ENCODE measurements at places on chromosomes 3 and 15.

- DNase-seq = no peak
Observed at GRCh38 chr3:71310359-71310979, 273.1 kb downstream of the FOXP1 start.

GRCh38 chr3:111539351-111540331 is 2.4 kb upstream of the CD96 start:
- peak; percentile 62 for DNase-seq

DNA sequence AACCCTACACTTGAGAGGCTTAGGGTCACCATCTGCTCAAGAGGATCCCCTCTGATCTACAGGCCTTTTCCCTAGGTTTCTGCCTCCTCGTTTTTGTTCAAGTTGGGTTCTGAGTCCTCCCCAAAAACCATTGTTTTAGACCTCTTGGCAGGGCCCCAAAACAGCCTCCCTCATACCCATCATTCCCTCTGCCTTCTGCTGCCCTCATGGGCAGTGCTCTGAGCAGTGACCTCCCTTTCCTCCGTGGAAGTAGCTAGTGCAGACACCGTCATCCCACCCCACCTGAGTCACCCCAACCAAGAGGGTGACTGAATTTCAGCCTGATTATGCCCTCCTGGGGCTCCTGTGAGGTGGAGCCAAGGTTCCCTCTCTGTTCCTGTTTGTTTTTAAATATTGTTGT is 92.0 kb downstream of the RBPMS2 start:
- no peak for DNase-seq

DNA sequence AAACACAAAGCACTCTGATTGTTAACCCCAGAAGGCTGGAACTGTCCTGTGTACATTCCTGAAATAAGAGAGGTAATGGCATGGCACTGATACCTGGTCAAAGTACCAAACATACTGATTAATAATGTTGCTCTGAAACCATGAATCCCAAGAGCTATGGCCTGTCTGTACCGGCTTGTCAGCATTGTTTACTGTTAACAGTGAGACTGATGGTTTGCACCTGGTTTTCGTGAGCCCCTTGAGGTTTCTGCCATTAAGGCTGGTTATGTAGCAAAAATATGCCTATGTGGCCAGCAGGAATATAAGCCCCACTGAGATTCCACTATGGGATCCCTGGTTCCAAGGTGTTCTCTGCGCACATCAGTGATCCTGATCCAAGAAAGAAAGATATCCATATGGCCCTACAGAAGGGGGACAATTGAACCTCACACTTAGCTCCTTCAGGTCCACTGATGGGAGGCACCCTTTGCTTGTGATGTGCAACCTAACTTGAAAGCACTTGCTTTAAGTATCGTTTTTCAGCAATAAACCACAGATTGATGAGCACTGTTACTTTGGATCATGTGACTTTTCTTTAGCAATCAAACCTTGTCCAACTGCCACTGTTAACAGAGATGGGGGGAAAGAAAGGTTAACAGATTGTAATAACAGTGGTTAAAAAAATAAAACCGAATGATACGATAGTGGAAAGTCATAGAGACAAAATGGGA is 65.2 kb downstream of the TBL1XR1 start:
- peak; percentile 99 for DNase-seq

DNA sequence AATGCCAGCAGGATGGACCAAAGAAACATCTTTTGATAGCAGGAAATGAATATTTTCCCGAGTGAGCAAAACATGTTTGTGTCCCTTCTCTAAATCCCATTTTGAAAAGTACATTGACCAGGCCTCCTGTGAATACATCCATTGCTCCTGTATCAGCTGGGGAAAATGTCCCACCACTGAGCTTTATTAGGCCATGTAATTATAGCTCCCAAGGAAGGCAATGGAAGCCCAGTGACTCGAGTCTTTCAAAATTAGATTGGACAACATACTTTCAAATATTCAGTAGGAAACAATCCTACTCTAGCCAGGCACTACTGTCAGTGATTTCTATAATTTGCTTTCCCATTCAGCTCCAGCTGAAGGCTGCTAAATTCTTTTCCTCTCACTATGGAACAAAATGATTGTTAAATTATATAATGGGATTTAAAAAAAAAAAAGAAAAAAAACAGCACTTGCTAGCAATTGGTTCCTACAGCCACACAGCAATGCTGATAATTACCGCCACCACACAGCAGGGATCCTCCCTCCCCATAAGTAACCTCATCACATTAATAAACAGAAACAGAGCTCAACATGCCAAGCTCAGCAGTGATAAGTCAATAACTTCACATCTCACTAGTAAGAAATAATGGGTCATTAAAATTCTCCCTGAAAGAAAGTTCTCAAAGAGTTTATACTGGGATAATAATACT is 172.4 kb upstream of the SLC2A2 start:
- peak; percentile 36 for DNase-seq

GRCh38 chr3:99114565-99115291 is 213.2 kb upstream of the DCBLD2 start:
- DNase-seq = no peak

GRCh38 chr3:17664923-17665322 is 77.5 kb downstream of the TBC1D5 start:
- DNase-seq = no peak

- DNase-seq = no peak
Observed at GRCh38 chr3:13245615-13245978, 172.4 kb upstream of the IQSEC1 start.

GRCh38 chr3:197942956-197943556 is 6.9 kb upstream of the RPL35A start:
- peak; percentile 52 for DNase-seq

DNA sequence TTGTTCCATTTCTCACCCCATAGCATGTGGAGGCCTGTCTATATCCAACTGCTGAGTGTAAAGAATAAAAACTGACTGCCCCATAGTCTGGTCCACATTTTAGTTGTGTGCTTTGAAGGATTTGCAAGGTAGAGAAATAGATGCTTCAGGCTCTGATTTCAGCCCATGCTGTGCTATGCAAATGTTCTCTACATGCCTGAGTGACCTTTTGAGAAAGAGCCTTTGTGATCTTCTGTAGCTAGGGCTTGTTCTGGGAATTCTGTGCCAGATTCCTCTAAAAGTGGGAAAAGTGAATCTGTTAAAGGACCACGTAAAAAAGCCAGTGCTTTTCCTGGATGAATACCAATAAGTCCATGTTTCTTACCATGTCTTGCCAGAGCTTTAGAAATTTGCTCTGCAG is 5.2 kb downstream of the KCTD6 start:
- DNase-seq = peak; percentile 50

DNA sequence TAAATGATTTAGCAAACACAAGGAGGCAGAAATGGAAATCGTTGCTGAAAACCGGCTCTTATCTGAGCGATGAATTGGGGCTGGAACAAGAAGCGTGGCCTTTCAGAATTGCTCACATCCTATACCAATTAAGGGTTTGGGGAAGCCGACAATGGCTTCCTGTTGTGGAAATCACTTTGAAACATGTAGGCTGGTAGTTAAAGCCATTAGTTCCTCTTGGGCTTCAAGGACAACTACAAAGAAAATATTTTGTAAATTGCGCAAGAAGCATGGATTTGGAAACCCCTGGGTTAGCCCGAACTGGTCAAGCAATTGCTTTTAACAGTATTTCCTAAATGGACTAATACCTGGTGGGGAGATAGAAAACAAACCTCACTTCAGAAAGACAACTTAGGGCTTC is 182.4 kb downstream of the ADAMTS9 start:
- DNase-seq = no peak

- no peak for DNase-seq
Observed at GRCh38 chr3:162764808-162765071, 1268.1 kb downstream of the OTOL1 start.

DNA sequence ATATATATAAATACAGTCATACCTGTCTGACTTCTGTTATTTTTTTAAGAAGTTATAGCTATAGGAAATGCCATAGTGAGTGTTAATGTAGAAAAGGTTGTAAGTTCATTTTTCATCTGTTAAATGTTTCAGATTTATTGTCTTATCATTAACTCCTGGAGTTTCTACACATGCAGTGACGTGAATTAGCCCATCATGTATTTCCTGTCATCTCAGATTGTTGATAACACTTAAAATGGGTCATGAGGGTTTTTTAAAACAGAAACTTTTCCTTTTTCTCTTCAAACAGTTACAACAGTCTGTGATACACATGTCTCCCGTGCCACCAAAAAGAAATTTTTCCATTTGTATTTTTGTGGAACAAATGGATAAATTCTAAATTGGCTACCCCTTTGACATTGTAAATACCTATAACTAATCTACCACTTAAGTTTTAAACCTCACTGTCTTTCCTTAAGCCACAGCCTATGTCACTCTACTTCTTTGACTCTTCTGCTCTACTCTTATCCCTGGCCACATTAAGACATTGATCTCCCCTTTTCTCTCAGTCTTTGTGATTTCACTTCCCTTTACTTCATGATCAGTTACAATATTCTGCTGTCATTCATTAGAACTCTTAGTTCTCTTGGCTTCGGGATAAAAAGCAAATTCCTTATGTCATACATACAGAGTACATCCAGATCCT is 89.1 kb downstream of the NEO1 start:
- no peak for DNase-seq

GRCh38 chr3:197306374-197307086 is 8.1 kb upstream of the DLG1 start:
- no peak for DNase-seq

DNA sequence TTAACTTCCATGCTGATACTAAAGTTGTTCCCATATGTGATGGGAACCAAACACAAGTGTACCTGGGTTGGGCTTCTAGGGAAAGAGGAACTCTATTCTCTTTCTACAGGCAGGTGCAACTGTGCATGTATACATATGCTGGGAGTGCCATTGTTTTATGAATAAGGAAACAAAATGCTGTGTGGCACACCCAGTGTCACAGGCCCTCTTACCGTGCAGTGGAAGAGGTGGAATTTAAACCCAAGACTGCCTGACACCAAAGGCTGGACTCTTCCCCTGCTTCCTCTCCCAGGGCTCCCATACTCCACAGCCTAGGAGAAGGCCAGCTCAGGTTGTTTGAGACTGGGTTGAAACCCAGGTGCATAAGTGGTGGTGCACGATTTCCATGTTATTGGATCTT is 1.9 kb upstream of the FETUB start:
- DNase-seq = no peak

- DNase-seq = no peak
Observed at GRCh38 chr15:51267051-51267702, 71.2 kb downstream of the CYP19A1 start.

DNA sequence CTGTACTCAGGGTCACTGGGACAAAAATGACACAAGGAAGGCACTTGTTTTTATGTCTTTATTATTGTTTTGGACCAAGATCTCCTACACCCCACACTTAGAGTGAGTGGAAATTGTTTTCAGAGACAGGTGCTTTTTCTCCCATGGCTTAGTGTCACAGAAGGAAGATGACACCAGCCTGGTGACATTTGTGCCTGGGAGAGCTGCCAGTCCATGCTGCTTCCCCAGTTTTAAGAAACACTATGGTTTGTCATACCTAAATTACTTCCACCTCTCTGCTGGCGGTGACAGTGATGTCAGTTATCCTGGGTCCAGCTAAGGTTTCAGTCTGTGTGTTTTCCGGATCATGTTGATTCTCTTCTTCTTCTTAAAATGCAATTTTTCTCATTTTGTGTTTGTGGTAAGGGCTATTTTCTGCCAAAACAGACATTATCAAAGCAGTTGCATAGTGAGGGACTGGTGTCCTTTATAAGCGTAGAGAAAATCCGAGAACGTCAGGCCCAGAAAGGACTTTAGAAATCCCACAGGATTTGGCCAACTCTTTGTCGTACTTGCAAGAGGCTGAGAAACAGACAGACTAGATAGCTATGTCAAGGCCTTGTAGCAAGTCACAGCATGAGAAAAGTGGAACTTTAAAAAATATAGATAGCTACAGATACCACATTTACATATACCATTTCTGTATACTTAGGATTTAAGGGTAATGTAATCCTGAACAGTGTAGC is 149.5 kb downstream of the TP63 start:
- DNase-seq = no peak

GRCh38 chr3:85560088-85560785 is 601.4 kb downstream of the CADM2 start:
- no peak for DNase-seq

GRCh38 chr15:100434038-100434437 is 92.3 kb upstream of the ADAMTS17 start:
- no peak for DNase-seq

GRCh38 chr15:50138391-50138790 is 19.4 kb upstream of the ATP8B4 start:
- no peak for DNase-seq

GRCh38 chr3:185760550-185760949 is 64.3 kb downstream of the IGF2BP2 start:
- no peak for DNase-seq

- DNase-seq = peak; percentile 51
Observed at GRCh38 chr3:133447750-133448477, 48.1 kb downstream of the BFSP2 start.

- DNase-seq = no peak
Observed at GRCh38 chr15:67835297-67836133, 4.3 kb downstream of the RNU6-1 start.

DNA sequence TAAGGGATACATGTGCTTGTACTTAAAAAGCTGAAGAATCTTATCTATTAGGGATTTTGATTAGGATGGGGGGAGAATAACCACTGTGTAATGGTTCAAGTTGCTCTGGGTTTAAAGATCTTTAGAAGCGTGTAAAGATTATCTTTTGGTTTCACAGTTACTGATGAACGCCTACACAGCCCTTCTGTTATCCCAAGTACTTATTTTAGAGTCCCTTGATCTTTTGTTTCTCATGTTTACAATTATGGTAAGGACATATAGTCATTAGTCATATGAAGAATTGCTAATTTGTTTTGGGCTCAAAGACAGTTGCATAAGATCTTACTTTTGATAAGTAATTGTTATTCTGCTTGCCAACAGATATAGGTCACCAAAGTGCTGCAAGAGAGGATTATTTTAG is 160.1 kb downstream of the PLCL2 start:
- no peak for DNase-seq

- DNase-seq = peak; percentile 77
Observed at GRCh38 chr15:68640791-68641331, 62.1 kb downstream of the CORO2B start.

DNA sequence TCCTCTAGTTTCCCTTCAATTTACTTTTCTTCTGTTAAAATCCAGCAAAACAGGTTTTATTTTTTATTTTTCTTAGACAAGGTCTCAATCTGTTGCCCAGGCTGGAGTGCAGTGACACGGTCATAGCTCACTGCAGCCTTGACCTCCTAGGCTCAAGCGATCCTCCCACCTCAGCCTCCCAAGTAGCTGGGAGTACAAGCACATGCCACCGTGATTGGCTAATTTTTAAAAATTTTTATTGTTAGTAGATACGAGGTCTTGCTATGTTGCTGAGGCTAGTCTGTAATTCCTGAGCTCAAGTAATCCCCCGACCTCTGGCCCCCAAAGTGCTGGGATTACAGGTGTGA is 41.6 kb downstream of the ILDR1 start:
- no peak for DNase-seq

Data from NCI-H2171 treated with DMSO at 0.1 percent for 48 hours (cell line).